Activated T-cell treated with anti-CD3 and anti-CD28 coated beads, Interleukin-2, amount 50 U/mL, for 24 hours (primary cell): ENCODE measurements at places on chromosomes 5 and 9.

DNA sequence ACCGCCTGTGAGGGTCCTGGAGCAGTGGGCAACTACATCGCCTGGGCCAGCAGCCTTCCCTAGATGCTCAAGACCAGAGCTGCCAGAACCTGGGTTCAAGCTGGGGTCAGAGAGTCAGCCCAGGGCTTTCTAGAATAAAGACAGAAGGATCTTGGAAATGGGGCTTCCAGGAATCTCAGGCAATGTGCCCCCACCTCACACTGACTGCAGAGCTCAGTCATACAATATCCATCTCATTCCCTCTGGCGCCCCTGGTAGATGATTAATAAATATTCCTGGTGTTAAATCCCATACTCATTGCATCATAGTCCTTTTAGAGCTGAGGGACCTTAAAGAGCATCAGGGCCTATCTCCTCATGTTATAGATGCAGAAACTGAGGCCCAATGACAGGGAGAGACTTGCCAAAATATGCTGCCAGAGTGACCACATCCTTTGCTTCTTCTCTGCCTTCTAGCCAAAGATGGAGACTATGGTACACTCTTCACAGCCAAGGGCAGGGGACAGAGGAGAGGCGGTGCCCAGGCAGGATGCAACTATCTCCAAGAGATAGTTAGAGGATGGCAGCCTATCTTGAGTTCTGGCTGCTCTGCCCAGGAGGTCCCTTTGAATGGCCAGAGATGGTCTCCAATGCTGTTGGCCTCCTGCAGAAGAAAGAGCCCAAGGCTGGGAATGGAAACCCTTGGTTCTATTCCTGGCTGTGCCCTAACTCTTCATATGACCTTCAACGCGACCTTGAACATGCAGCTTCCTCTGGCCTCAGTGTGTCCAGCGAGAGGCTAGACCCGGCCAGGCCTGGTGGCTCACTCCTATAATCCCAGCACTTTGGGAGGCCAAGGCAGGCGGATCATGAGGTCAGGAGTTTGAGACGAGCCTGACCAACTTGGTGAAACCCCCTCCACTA is 36.2 kb upstream of the IL17B start:
- DNase-seq, result no peak

DNA sequence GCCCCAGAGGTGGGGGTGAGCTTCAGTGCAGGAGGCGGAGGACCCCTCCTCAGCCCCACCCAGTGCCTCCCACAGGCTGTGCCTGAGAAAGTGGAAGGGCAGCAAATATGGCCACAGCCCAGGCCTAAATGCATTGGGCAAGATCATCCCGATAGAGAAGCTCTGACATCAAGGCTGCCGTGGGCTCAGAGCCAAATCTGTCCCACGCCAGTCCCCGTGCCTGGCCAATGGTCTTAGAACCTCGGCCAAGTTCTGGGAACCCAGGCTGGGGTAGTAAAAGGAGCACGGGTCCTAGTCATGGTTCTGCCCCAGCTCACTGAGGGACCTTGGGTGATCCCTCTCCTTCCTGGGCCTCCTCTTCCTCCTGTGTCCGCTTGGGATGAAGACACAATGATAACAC is 27.7 kb upstream of the TNIP1 start:
- DNase-seq, result no peak

DNA sequence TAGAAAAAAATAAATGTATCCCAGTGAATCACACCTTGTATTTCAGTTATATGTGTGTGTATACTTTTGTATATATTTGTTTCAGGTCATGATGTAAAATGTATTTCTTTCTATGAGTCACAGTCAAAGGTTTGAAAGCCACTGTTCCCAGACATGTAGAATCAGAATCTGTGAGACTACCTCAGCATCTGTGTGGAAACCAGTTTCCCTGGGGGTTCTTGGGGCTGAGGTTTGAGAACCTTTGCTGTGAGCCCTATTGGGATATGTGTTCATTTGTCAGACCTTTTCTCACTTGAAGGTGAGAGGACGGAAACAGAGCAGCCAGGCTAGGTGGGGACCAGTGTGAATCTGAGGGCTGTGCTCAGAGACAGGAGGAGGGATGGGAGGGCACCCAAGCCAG is 78.7 kb upstream of the SAP30L start:
- no peak for DNase-seq

DNA sequence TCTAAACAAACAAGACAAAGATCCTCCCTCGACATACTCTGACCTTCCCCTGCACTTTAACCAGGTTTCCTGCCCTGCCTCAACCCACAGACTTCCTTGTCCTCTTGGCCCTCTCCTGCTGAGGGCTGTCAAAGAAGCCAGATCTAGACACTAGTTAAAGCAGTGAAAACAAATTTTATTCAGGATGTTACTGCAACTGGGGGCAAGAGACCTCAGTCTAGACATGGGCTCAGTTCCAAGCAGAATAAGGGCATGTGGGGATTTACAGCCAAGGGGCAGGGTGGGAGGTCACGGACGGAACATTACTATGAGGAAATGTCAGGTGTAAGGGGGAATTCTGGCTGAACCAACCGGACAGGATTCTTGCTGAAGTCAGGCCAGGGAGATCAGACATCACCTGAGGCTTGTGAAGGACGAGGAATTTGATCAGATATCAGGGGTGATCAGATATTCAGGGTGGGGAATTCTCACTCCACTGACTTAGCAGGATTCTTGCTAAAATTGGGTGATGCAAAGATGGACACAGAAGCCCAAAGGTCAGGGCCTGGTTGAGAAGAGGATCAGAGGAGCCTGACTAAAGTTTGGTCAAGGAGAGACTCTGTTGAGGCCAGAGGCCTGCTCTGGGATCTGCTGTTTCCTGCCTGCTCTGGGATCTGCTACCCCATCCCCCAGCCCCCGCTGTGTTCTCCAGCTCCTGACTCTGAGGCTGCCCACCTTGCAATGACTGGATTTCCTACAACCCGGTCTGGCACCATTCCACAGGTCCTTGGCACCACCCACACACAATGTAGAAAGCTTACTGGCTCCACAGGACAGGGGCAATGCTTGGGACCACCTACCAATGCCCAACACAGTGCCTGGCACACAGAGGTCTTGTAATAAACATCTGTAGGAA is 21.5 kb downstream of the GABBR2 start:
- no peak for DNase-seq

DNA sequence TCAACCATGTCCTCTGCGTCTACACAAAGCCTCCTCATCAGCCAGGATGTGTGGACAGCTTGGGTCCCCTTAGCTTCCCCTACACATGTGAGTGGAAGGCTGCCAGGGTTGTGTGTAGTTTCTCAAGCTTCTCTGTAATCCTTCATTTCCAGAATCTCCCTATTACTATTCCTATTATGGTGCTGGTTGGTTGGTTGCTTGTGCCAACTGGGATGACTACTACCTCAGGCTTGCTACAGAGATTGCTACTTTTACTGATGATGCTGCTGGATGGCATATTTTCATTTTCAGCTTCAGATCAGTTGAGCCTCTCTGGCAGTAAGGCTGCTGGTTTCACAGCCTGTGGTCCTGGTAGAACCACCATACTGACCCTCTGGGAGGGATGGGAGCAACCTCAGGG is 39.9 kb downstream of the ATG10 start:
- no peak for DNase-seq

GRCh38 chr5:56848206-56848605 is 32.9 kb downstream of the MAP3K1 start:
- no peak for DNase-seq

DNA sequence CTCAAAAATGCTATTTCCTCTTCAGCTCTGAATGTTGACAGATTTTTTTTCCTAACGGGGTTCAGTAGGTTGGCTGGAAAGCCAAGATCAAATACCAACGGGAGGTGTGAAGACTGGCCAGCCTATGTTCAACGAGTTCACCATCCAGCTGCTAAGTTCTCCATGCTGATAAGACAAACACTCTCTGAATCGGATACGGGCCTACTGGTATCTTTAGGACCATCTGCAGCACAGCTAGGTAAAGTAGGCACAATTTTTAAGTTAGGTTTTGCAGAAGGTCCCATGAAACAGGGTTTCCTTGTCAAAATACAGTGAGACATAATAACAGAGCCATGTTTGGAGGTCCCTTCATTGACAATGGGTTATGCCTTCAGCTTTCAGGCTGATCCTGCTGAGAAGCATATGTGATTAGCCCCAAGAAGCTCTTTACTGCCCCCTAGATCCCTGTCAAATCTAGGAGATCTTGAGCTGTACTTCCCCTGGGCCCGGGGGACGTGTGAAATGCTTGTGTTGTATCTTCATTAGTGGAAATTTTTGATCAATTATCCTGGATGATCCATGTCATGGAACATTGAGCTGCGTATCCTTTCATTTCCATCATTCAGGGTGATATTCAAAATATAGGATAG is 60.6 kb downstream of the PGM5 start:
- DNase-seq, result no peak

DNA sequence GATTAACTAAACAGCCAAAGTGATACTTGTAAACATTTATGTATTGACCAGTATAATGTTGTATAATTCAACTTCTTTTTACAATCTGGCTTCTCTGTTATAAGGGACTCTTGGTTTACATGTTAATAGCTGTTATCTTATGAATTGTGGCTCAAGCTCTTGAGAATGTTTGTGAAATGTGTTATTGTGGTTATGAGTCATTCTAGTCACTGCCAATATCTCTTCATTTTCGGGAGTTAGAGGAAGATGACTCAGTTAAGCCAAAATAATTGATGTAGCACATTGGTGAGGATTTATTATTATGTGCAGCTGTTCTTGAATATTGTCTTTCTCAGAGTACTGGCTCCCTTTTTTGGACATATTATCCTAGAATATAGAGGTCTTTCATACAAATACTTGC is 655.2 kb upstream of the RIOK2 start:
- DNase-seq, result no peak

- no peak for DNase-seq
Measured at GRCh38 chr5:27876071-27876470, 837.7 kb upstream of the CDH9 start.

- DNase-seq, result no peak
Measured at GRCh38 chr5:135442431-135443160, 4.6 kb downstream of the DCANP1 start.

GRCh38 chr9:124415852-124416484 is 726 bp upstream of the PSMB7 start:
- no peak for DNase-seq

DNA sequence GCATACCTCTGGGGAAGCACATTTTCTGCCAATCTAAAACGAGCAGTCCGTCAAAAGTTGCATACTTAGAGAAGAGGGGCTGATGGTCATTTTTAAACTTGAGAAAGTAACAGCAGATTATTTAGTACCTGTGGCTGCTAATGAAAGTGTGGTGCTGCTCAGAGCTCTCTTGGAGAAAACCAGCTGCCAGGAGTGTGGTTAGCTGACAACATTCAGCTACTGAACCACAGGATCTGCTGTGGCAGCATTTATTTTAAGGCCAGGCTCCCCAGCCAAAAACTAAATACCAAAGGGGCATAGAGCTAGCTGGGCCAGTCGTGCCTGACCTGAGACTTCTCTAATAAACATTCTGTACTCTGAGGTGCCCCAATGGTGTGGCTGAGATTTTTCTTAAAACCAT is 203.6 kb downstream of the EDIL3 start:
- DNase-seq, result no peak

DNA sequence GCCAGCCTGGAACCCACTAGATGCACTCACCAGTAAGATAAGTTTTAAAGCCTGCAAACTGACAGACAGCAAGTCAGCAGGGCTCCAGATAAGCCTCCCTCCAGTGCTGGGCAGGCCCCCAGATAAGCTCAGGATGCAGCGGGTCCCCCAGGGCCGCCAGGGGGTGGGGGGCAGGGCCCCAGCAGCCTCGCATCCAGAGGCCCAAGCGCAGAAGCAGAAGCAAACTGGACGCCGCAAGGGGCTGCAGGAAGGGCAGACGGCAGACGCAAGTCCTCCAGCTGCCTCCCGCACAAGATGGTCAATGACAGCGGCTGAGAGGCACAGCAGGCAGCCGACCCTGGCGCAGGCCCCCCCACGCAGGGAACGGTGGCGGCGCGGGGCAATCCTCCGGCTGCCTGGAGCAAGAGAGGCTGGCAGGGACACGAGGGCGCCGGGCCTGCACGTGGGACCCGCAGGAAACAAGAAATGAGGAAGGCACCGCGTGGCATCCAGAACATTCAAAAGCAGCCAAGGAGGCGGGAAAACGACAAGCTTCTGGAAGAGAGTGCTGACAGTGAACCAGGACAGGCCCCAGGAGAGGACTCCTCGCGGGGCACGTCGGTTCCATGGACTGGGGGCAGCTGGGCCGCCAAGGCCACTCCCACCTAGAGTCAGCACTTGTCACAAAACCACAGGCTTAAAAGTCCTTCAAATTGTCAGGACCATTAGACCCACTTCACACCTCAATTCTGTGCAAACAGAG is 49.8 kb downstream of the ROR2 start:
- no peak for DNase-seq

DNA sequence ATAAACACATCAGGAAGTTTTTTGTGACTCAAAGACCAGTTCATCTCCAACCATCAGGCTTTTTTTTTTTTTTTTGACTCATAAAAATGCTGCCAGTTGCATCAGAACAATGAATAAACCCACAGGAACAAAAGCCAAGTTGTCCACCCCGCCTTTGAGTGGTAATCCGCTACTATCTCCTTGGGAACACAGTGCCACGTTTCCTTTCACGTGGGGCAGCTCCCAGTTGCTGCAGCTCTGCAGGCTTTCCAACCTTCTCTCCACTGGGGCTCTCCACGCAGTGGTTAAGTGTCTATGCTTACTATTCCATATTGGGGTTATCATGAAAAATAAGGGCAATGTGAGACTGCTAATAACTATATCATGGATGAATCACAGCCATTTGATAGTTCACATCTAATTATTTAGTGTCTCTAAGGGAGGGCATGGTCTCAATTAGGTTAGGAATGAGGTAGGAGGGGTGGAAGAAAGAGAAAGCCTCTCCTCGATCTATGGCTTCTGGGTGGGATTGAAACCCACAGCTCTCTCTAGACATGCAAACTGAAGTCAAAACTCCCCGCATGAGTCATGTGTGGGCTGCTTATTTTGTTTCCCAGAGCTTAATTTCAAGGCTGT is 55.8 kb upstream of the ACTBL2 start:
- no peak for DNase-seq

GRCh38 chr5:110751902-110752762 is 13.3 kb downstream of the SLC25A46 start:
- no peak for DNase-seq

GRCh38 chr5:115190388-115190787 is 20.7 kb upstream of the TRIM36 start:
- DNase-seq, result no peak

DNA sequence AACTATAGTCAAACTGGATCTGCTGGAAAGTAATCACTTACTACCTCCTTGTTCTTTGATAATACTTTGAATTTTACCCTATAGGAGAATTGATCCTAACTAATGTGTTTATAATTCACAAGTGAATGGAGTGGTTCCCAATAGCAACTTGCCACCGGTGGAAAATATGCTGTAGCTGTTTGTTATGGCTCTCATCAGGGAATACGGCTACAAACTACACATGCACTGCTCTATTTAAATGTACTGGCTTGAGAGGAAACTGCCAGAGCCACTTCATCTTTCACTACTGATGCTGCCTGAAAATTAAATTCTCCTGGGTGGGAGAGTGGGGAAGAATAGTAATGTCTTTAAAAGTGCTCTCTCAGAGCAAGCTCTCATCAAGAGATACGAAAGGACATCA is 448.5 kb upstream of the GRAMD2B start:
- no peak for DNase-seq
